ENCODE measurements at places on chromosomes 16 and 17. TPM values are rescaled to one million over a fixed set of nuclear protein-coding genes. Genes with fewer than 3 reads are reported as not detected.

CCR7 gene
- 0.37 TPM for total RNA-seq

MYH13 gene
- total RNA-seq, result not detected

PPM1E gene
- 18.8 TPM for total RNA-seq

MYH8 gene
- total RNA-seq, result not detected

CES2 gene
- total RNA-seq, result 11.1 TPM

FNDC8 gene
- total RNA-seq, result not detected

RHBDL1 gene
- total RNA-seq, result 0.28 TPM

RPS2 gene
- 3,079 TPM for total RNA-seq

PPP4C gene
- 93.3 TPM for total RNA-seq

KRT33B gene
- total RNA-seq, result not detected

CSH2 gene
- total RNA-seq, result not detected

- H3K4me1 ChIP-seq, result peaks cover 19% of the 10 kb centered on the region
- H3K36me3 ChIP-seq, result no peaks in the 10 kb centered on the region
- peak; percentile 79 for DNase-seq
- H3K4me3 ChIP-seq, result peak overlapping the region; percentile 43
- no peak overlapping the region for H3K27ac ChIP-seq
Measured at GRCh38 chr17:42669977-42670788, 6.6 kb downstream of the PLEKHH3 start.

- no peaks in the 10 kb centered on the region for H3K4me1 ChIP-seq
- no peak overlapping the region for H3K27ac ChIP-seq
- H3K27me3 ChIP-seq, result no peaks in the 10 kb centered on the region
- no peak overlapping the region for H3K4me3 ChIP-seq
Measured at GRCh38 chr16:21088646-21089538, 61.8 kb downstream of the DNAH3 start.

- H3K36me3 ChIP-seq, result no peaks in the 10 kb centered on the region
- no peak overlapping the region for H3K27ac ChIP-seq
- no peak for DNase-seq
- no peak overlapping the region for H3K4me3 ChIP-seq
Measured at GRCh38 chr17:10116753-10117420, 81.5 kb downstream of the GAS7 start.

GRCh38 chr17:81080019-81080418, 45.1 kb downstream of the BAIAP2 start:
- H3K36me3 ChIP-seq, result no peaks in the 10 kb centered on the region
- H3K27me3 ChIP-seq, result no peaks in the 10 kb centered on the region

GRCh38 chr16:68367030-68367429, 56.2 kb downstream of the PRMT7 start:
- no peak overlapping the region for H3K4me3 ChIP-seq
- peak; percentile 76 for DNase-seq
- peaks cover 30% of the 10 kb centered on the region for H3K4me1 ChIP-seq
- H3K27ac ChIP-seq, result no peak overlapping the region

DNA sequence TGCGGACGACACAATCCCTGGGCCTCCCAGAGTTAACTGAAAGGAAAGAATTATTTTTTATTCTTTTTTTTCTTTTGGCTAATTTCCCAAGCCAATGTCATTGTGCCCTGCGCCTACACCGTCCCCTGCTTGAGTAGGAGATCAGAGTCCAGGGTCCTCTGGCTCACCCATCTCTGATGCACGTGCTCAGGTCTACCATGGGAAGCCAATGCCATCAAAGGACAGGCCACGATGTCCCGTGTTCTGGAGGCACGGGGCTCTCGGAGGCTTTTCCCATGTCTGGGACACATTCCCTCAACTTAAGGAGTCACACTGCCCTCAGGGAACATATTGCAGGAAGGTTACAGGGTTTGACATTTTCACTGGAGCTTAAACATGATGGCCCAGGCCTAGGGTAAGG, 123.7 kb downstream of the SLC39A11 start:
- no peaks in the 10 kb centered on the region for H3K36me3 ChIP-seq
- no peak overlapping the region for H3K27ac ChIP-seq
- DNase-seq, result no peak

- no peaks in the 10 kb centered on the region for H3K36me3 ChIP-seq
- DNase-seq, result no peak
- no peaks in the 10 kb centered on the region for H3K4me1 ChIP-seq
- no peak overlapping the region for H3K4me3 ChIP-seq
Measured at GRCh38 chr17:2694381-2695242, 17.0 kb downstream of the CLUH start.

- no peaks in the 10 kb centered on the region for H3K27me3 ChIP-seq
- H3K4me1 ChIP-seq, result no peaks in the 10 kb centered on the region
- H3K27ac ChIP-seq, result no peak overlapping the region
- no peaks in the 10 kb centered on the region for H3K36me3 ChIP-seq
- no peak overlapping the region for H3K4me3 ChIP-seq
Measured at GRCh38 chr17:80316431-80316830, 55.8 kb downstream of the RNF213 start.

DNA sequence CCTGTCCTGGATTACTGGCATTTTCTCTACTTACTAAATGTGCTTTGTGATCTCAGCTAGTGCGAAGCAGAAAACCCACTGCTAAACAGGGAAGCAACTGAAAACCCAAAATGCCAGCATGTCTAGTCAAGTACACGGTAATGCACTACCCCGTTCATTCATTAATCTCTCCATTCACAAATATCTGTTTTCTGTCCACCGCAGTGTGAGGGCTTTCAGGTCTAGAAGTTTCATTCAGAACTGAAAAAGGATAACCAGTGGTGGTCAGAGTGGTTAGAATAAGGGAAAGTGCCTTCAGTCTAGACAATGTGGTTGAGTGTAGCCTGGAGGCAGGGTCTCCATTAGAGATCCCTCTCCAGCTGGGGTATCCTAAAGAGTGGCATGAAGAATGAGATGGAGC, 68.3 kb downstream of the C17orf67 start:
- no peak for DNase-seq
- H3K27me3 ChIP-seq, result no peaks in the 10 kb centered on the region
- no peaks in the 10 kb centered on the region for H3K36me3 ChIP-seq

DNA sequence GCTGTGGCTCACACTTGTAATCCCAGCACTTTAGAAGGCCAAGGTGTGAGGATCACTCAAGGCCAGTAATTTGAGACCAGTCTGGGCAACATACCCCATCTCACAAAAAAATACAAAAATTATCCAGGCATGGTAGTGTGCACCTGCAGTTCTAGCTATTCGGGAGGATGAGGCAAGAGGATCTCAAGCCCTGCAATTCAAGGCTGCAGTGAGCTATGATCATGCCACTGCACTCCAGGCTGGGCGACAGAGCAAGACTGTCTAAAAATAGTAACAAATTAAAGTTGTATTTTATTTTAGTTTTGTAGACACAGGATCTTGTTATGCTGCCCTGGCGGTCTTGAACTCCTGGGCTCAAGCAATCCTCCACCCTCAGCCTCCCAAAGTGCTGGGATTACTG, 18.2 kb downstream of the USP31 start:
- H3K4me1 ChIP-seq, result peaks cover 15% of the 10 kb centered on the region
- H3K27ac ChIP-seq, result no peak overlapping the region
- no peak overlapping the region for H3K4me3 ChIP-seq
- H3K27me3 ChIP-seq, result no peaks in the 10 kb centered on the region
- no peaks in the 10 kb centered on the region for H3K36me3 ChIP-seq

- peak overlapping the region; percentile 95 for H3K4me3 ChIP-seq
- peak; percentile 51 for DNase-seq
- H3K27me3 ChIP-seq, result peaks cover 5% of the 10 kb centered on the region
Measured at GRCh38 chr17:65558683-65559460, 2.6 kb downstream of the AXIN2 start.

DNA sequence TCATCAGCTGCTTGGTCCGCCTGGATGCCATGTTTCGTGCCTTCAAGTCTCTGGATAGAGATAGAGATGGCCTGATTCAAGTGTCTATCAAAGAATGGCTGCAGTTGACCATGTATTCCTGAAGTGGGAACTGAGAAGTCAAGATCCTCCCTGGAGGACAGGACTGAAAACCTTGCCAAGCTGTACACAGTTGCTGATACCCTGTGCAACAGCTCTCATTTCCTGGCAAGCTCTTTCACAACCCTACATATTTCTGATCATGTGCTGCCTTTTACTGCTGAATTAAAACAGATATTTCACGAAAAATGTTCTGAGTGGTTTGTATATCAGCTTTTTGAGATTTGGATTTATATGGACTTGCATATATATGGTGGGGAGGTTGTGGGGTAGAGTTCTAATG, 898 bp downstream of the CAPNS2 start:
- H3K27ac ChIP-seq, result no peak overlapping the region
- no peak overlapping the region for H3K4me3 ChIP-seq
- H3K4me1 ChIP-seq, result no peaks in the 10 kb centered on the region

DNA sequence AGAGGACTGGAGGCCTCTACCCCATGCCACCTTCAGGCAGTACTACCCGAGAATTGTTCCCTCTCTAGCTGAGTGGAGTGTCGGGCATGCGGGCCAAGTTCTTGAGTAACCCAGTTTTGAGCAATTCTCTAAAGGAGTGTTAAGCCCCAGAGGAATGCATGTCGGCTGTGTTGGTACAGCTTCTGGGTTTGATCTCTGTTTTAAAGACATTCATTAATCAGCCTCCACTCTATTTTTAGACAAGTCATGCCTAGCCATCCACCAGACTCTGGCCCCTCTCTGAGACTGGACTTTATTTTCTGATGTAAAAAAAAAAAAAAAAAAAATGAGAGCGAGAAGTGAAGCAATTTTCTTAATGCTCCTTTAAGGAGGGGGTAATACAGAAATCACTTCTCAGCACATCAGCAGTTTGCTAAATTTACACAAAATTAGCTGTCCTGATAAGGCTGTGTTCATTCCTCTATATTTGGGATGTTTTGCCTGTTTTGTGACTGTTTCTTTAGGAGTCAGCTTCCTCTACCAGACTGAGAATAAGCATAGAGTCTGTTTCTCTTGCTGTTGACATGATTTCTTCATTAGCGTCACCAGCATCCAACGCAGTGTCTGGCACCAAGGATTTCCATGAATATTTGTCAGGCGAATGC, 88.7 kb downstream of the AXIN2 start:
- H3K27ac ChIP-seq, result no peak overlapping the region
- H3K27me3 ChIP-seq, result no peaks in the 10 kb centered on the region
